ENCODE measurements at places on chromosomes 2 and 18.

DNA sequence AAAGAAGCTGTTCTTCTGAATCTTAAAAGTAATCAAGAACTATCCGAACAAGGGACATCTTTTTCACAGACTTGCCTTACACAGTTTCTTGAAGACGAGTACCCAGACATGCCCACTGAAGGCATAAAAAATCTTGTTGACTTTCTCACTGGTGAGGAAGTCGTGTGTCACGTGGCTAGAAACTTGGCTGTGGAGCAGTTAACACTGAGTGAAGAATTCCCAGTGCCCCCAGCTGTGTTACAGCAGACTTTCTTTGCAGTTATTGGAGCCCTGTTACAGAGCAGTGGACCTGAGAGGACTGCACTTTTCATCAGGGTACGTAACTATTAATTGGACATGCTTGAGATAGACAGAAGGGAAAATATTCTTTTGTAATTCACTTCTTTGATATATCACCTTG lies 2.4 kb downstream of the MRPL44 start:
- DNase-seq, result no peak

GRCh38 chr2:197268786-197269584 lies 41.6 kb downstream of the ANKRD44 start:
- no peak for DNase-seq

DNA sequence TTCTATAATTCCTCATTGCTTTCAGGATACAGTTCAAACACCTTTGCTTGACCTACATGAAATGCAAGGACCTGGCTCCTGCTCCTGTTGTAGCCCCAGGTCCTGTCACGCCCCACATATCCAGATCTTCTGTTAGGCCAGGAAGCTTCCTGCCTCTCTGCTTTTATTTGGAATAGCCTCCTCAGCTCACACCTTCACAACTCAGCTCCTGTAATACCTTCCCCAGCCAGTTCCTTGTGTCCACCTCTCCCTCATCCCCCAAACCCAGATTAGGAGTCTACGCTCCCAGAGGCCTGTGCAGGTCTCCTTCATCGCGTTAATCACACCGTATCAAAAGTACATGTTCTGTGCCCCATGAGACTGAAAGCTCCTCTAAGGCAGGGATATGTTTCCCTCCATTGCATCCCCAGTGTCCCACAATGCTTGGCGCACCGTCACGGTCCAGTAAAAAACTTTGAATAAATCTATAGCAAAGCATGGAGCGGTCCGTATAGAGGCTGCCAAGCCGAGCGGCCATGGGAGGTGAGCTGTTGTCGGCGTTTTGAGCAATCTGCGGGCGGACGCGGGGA lies 371 bp downstream of the MDH1B start:
- DNase-seq, result no peak

GRCh38 chr2:59233920-59234319 lies 992.8 kb upstream of the FANCL start:
- no peak for DNase-seq

DNA sequence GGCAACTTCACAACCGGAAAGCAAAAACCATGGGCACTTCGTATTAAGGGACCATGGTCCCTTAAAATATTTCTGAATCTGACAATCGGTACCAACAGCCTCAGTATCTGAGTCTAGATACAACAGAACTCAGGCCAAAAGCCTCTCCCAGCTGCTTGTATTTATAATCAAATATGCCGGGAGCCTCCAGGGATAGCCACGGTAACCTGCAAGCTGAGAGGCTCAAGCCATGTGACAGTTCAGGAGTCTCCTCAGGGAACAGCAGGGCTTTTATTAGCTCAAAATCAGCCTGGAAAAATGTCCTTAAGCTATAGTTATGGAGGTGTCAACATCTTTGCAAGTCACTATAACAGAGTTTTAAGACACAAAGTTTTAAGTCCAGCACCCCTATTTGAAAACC lies 352.8 kb upstream of the GYPC start:
- DNase-seq, result no peak

DNA sequence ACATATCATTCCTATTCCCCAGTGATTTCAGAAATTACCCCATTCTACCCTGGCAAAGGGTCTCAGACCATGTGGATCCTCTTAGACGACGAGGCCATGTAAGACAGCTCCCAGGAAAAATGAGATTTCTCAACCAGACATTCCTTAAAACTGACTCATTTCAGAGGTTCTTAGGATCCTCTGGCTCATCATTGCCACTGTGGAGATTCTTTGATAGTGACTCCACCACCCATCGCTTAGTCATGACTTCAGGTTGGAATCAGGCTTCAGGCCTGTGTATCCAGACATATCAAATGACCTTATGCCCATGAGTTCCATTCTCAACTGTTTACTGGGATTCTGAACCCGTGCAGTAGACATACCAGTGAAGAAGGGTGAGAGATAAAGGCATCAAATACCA lies 245.6 kb upstream of the TCF4 start:
- DNase-seq, result peak; percentile 99
